ENCODE measurements at places on chromosomes 16 and 17.
A peak's percentile ranks its signal among the peaks of the same experiment; 100 is the strongest.

DNA sequence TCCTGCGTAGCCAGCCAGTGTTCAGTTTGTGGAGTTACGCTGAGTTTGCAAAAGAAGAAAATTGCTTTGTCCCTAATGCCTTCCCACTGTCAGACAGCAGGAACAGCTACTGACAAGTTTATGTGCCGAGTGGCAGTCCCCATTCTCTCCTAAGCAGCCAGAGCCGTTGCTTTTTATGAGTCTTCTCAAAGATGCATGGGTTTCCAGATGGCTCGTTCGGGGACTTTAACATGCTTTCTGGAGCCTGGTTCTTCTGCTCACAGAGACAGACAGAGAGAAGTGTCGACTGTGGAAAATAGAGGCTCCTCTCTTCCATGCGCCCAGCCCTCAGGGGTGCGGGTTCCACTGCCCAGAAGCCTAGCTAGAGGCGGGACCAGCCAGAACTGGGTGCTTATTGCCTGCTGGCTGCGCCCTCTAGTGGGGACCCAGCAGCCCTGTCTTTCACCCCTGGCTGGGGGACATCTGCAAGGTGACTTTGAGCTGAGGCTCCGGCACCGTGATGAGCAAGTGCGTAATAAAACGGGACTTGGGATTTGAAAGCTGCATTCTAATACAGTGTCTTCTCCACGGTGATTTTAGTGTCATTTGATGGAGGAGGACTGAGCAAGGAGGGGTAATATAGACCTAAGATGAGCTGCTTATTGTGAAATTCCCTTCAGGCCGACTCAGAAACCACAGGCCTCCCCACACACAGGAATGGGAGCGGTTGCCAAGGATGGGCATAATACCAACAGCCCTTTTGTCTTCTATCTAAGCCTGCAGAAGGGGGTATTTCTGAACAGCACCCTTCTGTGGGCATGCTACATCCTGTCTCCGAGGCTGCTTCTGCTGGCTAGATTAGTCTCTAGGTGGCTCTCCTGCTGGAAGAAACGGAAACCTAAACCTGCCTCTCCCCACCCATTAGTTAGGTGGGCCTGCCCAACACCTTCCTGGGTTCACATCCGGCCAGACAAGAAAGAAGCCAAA lies 73.1 kb downstream of the CCDC182 start:
- peak; percentile 80 for DNase-seq

- peak; percentile 61 for DNase-seq
These were observed 7.9 kb downstream of the ENGASE start for GRCh38 chr17:79082311-79083190.

DNA sequence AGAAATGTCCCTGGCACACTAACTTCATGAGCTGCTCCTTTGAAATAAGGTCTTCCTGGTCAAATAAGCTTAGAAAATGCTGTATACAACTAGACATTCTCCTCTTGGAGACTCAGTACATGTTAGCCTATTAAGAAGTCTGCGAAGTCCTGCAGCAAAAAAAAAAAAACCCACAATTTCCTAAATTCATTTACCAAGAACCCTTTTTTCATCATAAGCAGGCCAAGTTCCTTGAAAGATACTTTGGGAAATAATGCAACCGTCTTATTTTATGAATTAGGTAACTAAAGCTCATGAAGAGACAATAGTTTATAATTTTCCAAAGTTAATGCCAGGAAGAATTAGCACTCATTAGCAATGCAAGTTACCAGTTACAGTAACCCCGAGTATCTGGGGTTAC lies 49.0 kb upstream of the HAS3 start:
- no peak for DNase-seq

GRCh38 chr16:85578599-85578948 lies 34.5 kb upstream of the GSE1 start:
- no peak for DNase-seq

- no peak for DNase-seq
These were observed 26.2 kb upstream of the NUDT7 start for GRCh38 chr16:77696149-77696548.

- DNase-seq: no peak
These were observed 7.4 kb downstream of the GNAO1 start for GRCh38 chr16:56198755-56199114.

- DNase-seq: no peak
These were observed 6.7 kb upstream of the LPO start for GRCh38 chr17:58231641-58232040.

GRCh38 chr16:56450275-56450985 lies 702 bp downstream of the NUDT21 start:
- no peak for DNase-seq

- DNase-seq: peak; percentile 34
These were observed 205.2 kb downstream of the RAB11FIP4 start for GRCh38 chr17:31596382-31597323.

DNA sequence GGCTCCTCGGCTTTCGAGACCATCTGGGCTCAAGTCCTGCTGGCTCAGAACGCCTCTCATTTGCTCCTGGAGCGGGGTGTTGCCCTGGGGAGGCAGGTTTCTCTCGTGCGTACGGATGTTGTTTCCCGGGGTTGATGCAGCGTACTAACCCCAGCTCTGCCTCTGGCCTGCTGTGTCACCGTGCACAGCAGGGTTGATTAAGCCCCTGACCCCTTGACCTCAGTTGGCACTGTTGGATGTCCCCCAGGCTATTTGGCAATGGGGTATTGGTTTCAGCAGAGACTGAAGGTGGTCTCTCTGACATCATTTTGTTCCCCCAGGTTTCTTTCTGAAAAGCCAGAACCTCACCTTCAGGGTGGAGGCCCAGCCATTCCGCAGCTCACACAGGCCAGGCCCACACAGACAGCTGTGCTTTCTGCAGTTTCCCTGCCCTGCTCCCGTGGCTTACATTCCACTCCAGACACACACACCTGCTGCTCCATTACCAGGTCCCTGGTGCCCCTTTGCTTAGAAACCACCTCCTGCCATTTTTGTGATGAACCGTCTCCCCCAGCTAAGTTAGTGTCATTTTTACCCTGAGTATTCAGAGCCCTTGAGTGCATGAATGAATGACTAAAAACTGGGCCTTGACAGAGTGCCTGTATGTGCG lies 233.5 kb downstream of the CCDC182 start:
- DNase-seq: no peak

GRCh38 chr16:54505549-54506213 lies 219.1 kb upstream of the IRX3 start:
- no peak for DNase-seq
